Activated CD4-positive, alpha-beta T cell treated with anti-CD3 and anti-CD28 coated beads, Interleukin-2, amount 50 U/mL, for 16 hours (primary cell): ENCODE measurements at places on chromosomes 6 and 20.

DNA sequence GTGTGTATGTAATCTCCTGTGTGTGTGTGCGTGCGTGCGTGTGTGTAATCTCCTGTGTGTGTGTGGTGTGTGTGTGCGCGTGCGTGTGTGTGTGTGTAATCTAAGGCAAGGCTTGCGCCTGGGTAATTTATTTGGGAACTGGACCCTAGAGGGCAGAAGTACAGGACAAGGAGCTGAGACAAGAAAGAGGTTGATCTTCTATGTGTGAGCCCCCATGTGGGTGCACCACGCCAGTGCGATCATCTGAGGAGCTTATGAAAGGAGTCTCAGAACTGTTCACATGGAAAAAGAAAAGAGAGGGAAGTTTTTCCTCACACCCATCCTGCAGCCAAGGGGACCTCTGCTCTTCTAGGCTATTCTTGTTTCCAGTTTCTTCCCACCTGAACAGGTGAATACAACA, 220.1 kb upstream of the GGTLC1 start:
- no peak for DNase-seq

- DNase-seq = no peak
These were observed 512 bp downstream of the TTBK1 start for GRCh38 chr6:43243664-43244321.

DNA sequence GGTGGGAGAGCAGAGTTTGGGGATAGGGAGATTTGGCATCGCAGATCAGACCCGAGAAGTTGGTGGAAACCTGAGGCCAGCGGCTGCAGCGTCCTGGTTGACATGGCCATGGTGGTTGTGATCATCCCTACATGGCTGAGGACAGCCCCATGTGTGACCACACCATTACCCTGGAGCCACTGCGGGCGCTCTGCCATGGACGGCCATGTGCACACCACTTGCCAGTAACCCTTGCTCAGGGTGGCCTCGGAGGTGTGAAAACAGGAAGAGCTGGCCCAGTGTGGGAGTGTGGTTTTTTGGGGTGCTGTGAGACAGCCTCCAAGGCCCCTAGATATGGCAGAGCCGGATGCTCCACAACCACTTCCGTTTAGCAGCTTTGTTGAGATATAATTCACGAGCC, 64.4 kb downstream of the TMEM242 start:
- peak; percentile 29 for DNase-seq

DNA sequence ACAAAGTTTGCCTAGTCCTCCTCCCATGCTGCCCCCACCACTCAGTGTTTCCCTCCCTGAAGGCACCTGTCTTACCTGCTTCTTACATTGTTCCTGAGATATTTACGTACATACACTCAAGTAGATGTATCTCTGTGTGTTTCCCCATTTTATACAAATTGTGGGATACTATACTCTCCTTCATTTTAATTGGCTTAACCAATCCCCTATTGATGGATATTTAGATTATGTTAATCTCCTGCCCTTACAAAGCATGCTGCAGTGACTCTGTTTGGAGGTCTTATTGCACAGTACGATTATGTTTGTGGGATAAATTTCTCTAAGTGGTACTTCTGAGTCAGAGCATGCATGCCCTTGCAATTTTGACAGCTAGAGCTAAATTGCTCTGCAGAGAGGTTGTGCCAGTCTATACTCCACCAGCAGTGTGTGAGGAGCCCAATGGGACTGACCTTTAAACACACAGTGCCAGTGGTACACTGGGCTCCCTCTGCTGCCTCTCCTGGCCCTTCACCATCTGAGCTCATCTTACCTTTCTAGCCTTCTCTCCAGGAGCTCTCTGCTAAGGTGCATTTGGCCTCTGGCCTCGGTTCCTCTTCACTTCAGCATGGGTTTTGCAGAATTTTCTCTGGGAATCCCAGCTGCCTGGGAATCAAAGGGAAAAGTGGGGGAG, 57.4 kb downstream of the LYRM2 start:
- DNase-seq = no peak

DNA sequence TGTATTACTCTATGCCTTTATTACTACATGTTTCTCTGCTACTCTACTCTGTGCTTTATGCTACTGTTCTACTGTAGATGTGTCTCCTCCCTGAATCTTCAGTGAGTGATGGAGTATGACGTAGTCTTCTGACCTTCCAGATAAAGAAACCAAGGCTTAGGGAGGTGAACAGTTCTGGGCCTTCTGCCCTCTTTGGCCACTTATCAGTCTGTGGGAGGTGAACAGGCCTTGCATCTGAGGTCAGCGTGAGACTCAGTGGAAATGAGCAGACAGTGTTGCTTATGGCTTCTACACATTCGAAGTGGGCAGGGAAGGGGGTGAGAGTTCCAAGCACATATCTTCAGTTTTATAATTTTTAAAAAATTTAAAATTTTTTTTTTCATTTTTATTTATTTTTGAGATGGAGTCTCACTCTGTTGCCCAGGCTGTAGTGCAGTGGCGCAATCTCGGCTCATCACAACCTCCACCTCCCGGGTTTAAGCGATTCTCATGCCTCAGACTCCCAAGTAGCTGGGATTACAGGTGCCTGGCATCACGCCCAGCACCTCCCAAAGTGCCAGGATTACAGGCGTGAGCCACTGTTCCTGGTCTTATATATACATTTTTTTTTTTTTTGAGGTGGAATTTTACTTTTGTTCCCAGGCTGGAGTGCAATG, 24.2 kb downstream of the MYBL2 start:
- no peak for DNase-seq

GRCh38 chr6:51468704-51469103, 618.7 kb downstream of the PKHD1 start:
- no peak for DNase-seq

DNA sequence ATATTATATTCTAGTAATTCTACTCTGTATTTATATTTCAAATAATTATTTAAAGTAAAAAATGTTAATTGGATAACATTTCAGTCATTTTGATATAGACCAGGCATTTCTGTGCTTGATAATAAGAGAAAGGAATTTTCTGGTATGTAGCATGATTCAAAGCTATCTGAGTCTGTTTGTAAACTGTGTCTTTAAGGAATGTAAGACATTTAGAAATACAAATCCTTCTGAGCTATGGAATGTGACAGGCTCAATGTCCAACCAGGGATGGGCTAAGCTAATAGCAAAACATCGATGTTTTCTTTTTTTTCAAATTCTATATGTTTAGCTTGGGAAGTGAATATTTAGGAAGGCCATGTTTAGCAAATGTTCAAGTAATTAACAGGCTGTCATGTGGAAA, 41.5 kb upstream of the FAM83B start:
- no peak for DNase-seq

GRCh38 chr20:46126440-46127056, 8.4 kb downstream of the CD40 start:
- DNase-seq = no peak

DNA sequence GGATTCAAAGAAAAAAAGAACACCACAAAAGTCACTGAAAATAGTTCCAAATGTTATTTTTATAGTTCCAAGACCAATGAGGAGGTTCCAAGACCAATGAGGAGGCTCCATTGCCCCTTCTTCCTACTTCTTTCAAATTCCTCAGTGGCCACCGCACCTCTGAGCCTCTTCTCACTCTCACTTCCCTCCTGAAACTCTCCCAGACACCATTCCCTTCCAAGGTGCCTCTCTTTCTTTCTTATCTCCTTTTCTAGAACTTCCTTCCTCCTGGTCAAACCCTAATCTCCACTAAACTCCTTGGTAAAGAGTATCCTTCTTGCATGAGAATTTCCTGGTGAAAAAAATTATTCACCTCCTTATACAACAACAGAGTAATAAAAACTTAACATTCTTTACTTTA, 20.4 kb upstream of the MCUR1 start:
- no peak for DNase-seq

DNA sequence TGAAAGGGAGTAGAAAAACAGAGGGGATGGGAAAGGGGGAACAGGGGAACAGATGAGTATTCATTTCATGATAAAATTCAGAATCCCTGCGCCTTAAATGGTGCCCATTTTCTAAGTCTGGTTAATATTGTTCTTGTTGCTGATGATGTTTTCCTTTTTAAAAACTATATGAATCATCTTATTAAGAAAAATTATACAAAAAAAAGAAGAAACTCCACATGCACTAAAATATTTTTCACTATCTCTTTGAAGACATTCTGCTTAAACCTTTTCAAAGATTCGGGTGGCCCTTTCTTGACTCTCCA, 1.1 kb upstream of the TFAP2B start:
- DNase-seq = no peak

GRCh38 chr6:136668571-136668970, 118.3 kb upstream of the MAP7 start:
- no peak for DNase-seq

DNA sequence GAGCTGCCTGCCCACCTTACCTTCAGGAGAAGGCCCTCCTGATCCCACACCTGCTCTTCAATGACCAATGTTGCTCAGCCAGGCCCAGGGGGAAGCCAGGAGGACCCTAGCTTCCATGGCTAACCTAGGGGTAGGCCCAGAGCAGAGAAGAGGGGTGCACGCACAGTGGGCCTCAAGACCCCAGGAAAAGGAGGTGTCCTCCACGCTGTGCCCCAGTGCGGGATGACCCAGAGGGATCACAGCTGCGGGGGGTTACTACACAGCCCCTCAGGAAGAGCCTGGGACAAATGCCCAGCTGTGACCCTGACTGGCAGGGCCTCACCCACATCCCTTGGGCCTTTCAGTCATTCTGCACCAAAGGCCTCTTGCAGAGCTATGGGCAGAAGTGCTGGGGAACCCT, 31.6 kb upstream of the APMAP start:
- DNase-seq = no peak

GRCh38 chr20:25470045-25470444, 62.6 kb downstream of the GINS1 start:
- peak; percentile 36 for DNase-seq

GRCh38 chr6:142087950-142088857, 44.5 kb upstream of the GJE1 start:
- DNase-seq = no peak

- no peak for DNase-seq
These were observed 332.0 kb downstream of the NRN1 start for GRCh38 chr6:5674721-5675120.

DNA sequence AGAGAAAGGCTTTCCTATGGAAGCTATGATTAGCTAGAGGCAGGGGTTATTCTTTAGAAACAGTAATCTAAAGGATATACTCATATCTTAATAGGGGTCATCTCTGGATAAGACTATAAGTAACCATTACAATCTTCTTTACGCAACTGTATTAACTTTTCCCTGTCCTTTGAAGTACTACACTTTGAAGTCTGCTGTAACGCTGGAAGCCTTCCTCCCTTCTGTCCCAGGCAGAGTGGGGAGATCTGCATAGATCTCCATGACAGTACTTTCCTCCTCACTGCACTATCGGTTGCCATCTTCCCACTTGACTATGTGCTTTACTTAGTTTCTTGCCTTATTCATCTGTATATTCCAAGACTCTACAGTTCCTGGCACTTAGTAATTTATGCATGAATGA, 20.1 kb downstream of the SLC35B3 start:
- no peak for DNase-seq

- no peak for DNase-seq
These were observed 490.2 kb upstream of the SULF2 start for GRCh38 chr20:48275286-48276020.

DNA sequence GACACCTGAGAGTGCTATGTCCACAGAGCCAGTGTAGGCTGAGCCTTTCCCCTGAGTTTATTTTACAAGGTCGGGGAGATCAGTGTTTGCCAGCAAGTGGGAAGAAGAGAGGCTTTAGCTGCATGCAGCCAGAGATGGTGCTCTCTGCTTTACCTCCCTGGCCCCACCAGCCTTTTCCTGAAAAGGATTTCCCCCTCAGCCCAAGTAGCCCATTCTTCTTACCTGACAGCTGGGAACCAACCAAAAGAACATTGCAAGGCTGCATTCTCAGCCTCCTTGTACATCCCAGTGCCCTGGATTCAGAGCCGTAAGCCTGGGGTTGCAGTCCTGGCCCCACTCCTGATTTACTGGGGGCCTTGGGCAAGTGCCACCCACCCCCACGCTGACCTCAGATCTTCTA, 16.9 kb downstream of the SNPH start:
- no peak for DNase-seq

- no peak for DNase-seq
These were observed 3.2 kb upstream of the RFPL4B start for GRCh38 chr6:112343977-112344376.

- DNase-seq = peak; percentile 34
These were observed 20.1 kb downstream of the HECA start for GRCh38 chr6:139154881-139155547.

- DNase-seq = no peak
These were observed 119.0 kb downstream of the ADGRG6 start for GRCh38 chr6:142420802-142421201.

- no peak for DNase-seq
These were observed 123.3 kb downstream of the TBX18 start for GRCh38 chr6:84641076-84641475.

DNA sequence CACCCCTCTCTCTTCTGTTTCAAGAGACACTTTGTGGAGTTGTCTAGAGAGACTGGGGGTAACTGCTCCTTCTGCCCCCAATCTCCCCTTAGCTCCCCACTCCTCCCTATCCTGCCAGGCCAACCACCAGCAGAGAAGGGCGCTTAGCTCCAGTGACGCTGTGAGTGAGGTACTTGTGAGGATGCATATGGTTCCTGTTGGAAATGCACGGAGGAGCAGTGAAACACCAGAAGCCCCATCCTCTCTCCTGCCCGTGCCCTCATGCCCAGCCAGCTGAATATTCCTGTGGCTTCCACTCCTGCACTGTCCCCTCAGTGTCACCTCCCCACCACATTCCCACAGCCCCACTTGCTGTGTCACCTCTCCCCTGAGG, 11.9 kb downstream of the NT5E start:
- no peak for DNase-seq

- DNase-seq = no peak
These were observed 75.5 kb upstream of the ELOVL5 start for GRCh38 chr6:53424300-53424699.

- DNase-seq = no peak
These were observed 3.9 kb downstream of the CD109 start for GRCh38 chr6:73699676-73700459.

- no peak for DNase-seq
These were observed 584.7 kb downstream of the RFPL4B start for GRCh38 chr6:112931832-112932231.

GRCh38 chr6:111759331-111759835, 113.9 kb downstream of the FYN start:
- peak; percentile 37 for DNase-seq

GRCh38 chr20:55151171-55151570, 675.8 kb downstream of the DOK5 start:
- no peak for DNase-seq

GRCh38 chr6:169165561-169166300, 87.9 kb downstream of the THBS2 start:
- no peak for DNase-seq

GRCh38 chr6:18720075-18720474, 332.9 kb downstream of the RNF144B start:
- DNase-seq = no peak

DNA sequence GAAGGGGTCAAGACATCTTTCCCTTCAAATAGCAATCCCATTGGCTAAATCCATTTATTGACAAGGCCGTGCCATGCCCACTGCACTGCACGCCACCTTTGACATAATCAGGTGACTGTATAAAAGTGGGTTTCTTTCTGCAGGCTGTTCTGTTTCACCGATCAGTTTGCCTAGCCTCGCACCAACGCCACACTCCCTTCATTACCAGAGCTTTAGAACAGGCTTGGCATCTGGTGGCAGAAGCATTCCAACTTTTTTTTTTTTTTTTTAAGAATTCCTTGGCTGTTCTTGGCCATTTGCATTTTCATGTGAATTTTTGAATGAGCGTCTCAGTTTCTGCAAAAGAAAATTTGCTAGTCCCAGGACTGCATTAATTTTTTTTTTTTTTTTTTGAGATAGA, 78.1 kb downstream of the PPP1R3G start:
- DNase-seq = no peak

GRCh38 chr6:37288247-37288646, 30.3 kb upstream of the TMEM217 start:
- DNase-seq = no peak
